Activated CD4-positive, alpha-beta T cell treated with anti-CD3 and anti-CD28 coated beads, Interleukin-10, Interleukin-2, amounts not matched to agents 100 ng/mL and 50 ng/mL, durations not matched to agents 16 hours and 8 hours (primary cell): ENCODE measurements at places on chromosomes 3 and 15.

- no peak for DNase-seq
Measured at GRCh38 chr15:74769463-74770025, 12.3 kb upstream of the CSK start.

DNA sequence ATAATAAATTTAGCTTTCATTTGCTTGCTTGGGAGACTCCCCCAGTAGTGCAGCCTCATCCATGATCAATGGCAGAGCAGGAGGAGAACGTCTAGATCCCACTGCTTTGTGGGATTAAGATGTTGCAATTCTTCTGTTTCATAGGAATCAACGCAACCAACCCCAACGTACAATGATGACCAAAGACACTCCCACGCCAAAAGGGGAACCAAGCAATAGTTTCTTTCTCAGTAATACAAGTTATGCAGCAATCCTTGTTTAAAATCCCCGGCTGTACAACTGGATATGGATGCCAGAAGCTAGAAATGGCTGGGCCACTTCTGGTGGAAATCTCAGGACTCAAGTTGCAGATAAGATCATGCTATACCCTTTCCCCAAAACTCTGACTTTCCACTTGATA lies 411.2 kb downstream of the VPS13C start:
- DNase-seq = no peak

- no peak for DNase-seq
Measured at GRCh38 chr15:100633763-100634075, 31.3 kb downstream of the ASB7 start.

DNA sequence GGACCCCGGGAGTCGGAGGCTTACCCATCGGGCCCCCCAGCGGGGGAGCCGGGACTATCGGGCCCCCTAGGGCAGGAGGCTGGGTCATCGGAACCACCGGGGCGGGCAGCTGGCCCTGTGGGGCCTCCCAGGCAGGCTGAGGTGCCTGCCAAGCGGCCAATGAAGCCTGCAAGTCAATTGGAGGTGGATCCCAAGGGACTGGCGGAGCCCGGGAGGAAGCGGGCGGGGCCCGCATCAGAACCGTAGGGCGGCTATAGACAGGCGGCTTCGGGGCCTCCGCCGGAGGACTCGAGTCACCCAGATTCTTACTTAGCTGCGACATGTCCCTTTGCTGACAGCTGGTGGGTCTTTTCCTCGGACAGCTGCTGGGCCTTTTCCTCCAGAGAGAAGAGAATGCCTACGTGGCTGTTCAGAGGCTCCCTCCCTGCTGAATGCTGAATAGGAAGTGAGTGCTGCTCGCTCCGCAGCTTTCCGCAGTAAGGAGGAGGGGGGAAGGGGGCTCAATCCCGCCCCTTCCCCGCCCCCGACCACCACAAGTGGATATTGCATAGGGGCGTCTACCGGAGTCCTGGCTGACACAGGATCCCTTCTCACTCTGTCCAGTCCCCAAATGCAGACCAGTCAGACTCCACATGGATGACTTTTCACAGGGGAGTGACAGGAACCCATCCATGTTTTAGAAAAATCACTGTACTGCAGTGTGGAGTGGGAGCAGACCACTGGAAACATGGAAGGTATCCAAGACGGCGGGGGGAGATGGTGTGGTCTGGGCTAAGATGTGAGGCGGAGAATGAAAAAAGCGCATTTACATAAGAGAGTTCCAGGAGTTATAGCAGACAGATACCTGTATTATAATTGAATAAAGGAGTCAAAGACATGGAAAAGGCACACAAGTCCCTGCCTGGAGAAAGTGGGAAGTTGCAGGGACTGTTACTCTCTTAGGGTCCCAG lies at the start of gene MAGEL2:
MAGEL2 (minus strand) TSS at position 447 of the 950 bp plus-strand sequence; CDS start at position 322, 125 bp downstream.
- no peak for DNase-seq

- no peak for DNase-seq
Measured at GRCh38 chr3:48459773-48460516, 13.4 kb downstream of the ATRIP start.

GRCh38 chr3:54079314-54079713 lies 43.0 kb upstream of the CACNA2D3 start:
- no peak for DNase-seq

DNA sequence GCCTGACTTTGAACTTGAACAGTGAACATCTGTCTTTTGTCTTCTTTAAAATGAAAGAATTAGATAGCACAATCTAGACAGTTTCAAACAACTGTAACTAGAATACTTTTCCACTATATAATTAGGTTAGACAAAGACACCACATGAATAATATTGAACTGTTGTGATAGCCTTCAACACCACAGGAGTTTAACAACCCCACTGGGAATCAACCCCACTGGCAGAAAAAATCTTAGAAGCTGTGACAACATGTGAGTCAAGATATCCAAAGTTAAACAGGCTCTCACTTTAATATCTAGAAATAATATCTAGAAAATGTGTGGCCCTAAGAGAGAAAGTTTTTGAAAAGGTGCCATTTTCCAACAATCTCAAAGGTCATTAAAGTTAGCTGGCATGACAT lies 64.4 kb upstream of the PRICKLE2 start:
- no peak for DNase-seq

DNA sequence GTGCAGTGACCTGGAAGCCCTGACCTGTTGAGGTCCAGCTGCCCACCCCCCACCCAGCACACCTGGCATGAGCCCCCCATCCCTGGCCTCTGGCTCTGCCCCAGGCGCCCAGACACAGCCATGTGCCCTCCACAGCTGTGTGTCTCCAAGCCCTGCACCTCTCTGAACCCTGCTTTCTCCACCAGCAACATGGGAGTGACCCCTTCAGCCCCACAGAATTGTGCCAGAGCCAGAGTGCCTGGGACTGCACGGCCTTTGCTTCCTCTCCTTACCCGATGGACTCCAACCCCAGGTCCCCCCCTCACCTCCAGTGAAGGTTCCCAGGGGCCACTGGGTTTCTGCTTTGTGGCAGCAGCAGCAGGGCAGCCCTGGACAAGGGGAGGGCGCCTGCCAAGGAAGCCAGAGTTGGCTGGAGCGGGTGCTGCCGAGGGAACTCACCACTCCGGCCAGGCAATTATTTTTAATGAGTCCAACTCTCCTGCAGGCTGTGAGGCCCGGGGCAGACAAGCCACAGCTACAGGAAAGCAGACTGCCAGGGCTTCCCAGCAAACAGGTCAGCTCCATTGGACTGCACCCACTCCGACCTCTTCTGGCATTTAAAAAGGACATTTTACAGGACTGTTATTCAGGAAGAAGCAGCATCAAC lies 24.1 kb downstream of the PRR20G start:
- no peak for DNase-seq

DNA sequence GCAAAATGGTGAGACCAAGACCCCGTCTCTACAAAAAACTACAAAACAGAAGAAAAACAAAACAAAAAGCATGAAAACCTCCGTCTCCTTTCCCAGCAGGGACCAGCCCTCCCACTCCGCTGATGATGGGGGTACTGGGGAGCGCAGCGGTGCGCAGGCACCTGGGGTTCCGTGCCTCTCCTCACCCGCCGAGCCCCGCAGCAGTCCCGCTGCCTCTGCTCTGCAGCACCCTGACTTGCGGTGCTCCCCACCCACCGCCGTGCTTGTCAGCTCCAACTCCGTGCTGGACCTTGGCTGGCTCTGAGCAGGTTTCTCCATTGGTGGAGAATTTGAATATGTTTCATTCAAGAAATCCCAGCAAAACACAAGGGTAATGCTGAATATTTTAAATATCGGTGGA lies 46.7 kb upstream of the ATP10A start:
- no peak for DNase-seq

DNA sequence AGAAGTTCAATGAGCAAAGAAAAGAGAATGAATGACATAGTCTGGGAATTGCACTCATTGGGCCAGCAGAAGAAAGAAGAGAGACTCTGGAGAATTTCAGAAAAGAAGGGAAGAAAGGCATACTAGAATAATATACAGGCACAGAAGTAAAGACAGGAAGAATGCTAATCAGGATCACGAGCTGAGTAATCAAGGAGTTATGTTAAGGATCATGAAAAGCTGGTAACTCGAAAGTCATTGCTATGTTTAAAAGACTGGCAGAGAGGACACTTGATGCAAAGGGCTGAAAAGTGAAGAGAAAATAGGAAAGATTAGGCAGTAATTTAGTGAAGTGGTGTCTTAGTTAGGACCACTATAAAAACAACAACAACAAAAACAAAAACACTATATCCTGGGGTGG lies 284.1 kb downstream of the ZBBX start:
- no peak for DNase-seq

- DNase-seq = no peak
Measured at GRCh38 chr3:107966276-107966675, 124.6 kb downstream of the CD47 start.

DNA sequence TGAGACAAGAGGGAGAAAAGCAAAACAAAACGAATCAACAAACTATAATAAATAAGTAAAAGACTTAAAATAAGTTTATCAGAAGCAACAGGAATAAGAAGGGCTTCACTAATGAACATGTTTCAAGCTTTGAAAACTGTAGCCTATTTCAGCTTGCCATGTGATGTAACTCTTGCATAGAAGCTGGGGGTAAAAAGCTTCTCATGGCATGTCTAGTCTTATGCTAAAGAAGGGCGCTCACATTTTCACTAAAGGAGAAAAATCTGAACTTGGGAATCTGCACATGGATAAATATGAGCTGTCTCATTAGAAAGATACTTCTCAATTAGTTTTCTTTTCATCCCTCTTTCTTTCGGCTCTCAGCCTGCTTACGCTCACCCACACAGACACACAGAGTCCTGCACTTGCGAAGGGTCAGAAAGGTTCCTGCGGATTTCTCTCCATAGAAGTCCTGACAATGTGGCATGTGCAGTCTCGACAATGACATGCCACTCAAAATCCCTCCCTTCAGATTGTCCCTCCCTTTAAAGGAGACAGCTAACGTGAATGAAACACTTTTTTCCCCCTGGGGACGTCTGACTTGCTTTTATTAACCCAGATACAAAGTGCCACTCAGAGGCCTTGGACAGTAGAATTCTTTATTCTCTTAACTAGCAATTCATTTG lies 568.9 kb upstream of the NR2F2 start:
- DNase-seq = no peak

GRCh38 chr3:122406198-122406597 lies 9.7 kb downstream of the WDR5B start:
- DNase-seq = no peak

GRCh38 chr3:184795522-184796190 lies 16.3 kb upstream of the VPS8 start:
- DNase-seq = no peak

DNA sequence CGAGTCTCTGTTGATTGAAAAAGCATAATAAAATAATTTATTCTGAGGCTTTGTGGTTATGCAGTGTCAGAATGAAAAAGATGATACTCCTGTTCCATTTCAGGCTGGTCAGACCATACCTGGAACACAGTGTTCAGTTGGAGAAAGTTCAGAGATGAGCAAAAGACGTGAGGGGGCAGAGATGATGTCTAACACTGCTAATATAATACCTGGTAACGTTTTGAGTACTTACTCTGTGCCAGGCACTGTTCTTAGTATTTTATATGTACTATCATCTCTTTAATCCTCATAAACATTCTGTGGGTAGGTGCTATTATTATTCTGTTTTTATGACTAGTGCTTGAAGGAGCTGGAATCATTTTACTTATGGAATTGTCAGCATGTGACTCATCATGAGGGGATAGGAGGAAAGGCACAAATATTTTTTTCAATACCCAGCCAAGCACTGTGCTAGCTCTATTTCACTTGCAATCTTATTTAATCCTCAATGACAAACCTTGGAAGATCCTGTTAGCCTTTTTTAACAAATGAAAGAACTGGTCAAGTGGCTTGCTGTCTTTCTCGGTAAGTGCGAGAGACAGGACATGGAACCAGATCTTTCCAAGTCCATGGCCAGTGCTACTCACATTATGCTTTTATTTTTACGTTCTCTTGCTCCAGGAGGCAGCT lies 31.8 kb downstream of the IQGAP1 start:
- peak; percentile 93 for DNase-seq
